Fibroblast of lung (primary cell): ENCODE measurements at places on chromosomes 1 and 21. TPM values are rescaled to one million over a fixed set of nuclear protein-coding genes. Genes with fewer than 3 reads are reported as not detected.

- no peaks in the 10 kb centered on the region for H3K4me1 ChIP-seq
- peak; percentile 5 for DNase-seq
- H3K4me3 ChIP-seq, result no peak overlapping the region
- H3K27ac ChIP-seq, result no peak overlapping the region
- peaks cover 2% of the 10 kb centered on the region for H3K27me3 ChIP-seq
These were observed 62.8 kb downstream of the OVGP1 start for GRCh38 chr1:111364690-111365089.

- H3K36me3 ChIP-seq, result no peaks in the 10 kb centered on the region
- no peak overlapping the region for H3K27ac ChIP-seq
- H3K4me1 ChIP-seq, result no peaks in the 10 kb centered on the region
- H3K27me3 ChIP-seq, result peaks cover 3% of the 10 kb centered on the region
- H3K4me3 ChIP-seq, result no peak overlapping the region
These were observed 7.9 kb upstream of the SMYD2 start for GRCh38 chr1:214272964-214273533.

GRCh38 chr21:42568376-42568775, 54.7 kb downstream of the SLC37A1 start:
- H3K4me3 ChIP-seq, result no peak overlapping the region
- no peak for DNase-seq
- H3K4me1 ChIP-seq, result no peaks in the 10 kb centered on the region
- H3K27ac ChIP-seq, result no peak overlapping the region
- H3K36me3 ChIP-seq, result no peaks in the 10 kb centered on the region
- no peaks in the 10 kb centered on the region for H3K27me3 ChIP-seq

GRCh38 chr1:54199151-54199764, 572 bp downstream of the CYB5RL start:
- H3K36me3 ChIP-seq, result peaks cover 2% of the 10 kb centered on the region
- H3K4me3 ChIP-seq, result peak overlapping the region; percentile 68
- H3K4me1 ChIP-seq, result peaks cover 7% of the 10 kb centered on the region
- peak overlapping the region; percentile 65 for H3K27ac ChIP-seq
- DNase-seq, result no peak
- H3K27me3 ChIP-seq, result no peaks in the 10 kb centered on the region

Gene NR1I3
- not detected in 2 replicates for total RNA-seq

Gene KCNH1
- 0.17 and 0.26 TPM in 2 replicates for total RNA-seq

Gene PTPN14
- 34.9 and 56.1 TPM in 2 replicates for total RNA-seq

DNA sequence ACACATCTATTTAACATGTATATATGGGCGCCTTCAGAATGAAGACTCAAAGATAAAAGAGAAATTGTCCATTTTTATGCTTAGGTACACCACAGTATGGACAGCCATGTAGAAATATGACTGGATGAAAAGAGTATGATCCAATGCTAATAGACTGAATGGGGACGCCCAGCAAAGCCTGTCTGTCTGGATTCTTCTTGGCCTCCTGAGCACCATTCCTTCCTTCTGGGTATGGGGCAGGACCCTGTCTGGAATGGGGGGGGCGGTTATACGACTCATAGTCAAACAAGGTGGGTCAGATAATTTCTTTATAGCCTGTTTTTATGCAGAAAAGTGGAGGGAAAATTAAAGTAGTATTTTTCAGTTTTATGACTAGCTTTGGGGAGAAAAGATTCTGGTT, 81.2 kb upstream of the ABCD3 start:
- H3K27me3 ChIP-seq, result peaks cover 11% of the 10 kb centered on the region
- H3K4me1 ChIP-seq, result no peaks in the 10 kb centered on the region
- DNase-seq, result no peak
- H3K27ac ChIP-seq, result no peak overlapping the region

Gene OR2L2
- total RNA-seq, result under 0.01 TPM in 1 of 2 replicates, not detected in the other

GRCh38 chr1:78440381-78440793, 50.4 kb upstream of the PTGFR start:
- H3K4me1 ChIP-seq, result no peaks in the 10 kb centered on the region
- no peak overlapping the region for H3K4me3 ChIP-seq
- no peak for DNase-seq
- no peak overlapping the region for H3K27ac ChIP-seq
- no peaks in the 10 kb centered on the region for H3K36me3 ChIP-seq

- peak; percentile 26 for DNase-seq
- no peak overlapping the region for H3K4me3 ChIP-seq
- H3K27ac ChIP-seq, result no peak overlapping the region
These were observed 85.9 kb downstream of the ADSS2 start for GRCh38 chr1:244365809-244366208.

DNA sequence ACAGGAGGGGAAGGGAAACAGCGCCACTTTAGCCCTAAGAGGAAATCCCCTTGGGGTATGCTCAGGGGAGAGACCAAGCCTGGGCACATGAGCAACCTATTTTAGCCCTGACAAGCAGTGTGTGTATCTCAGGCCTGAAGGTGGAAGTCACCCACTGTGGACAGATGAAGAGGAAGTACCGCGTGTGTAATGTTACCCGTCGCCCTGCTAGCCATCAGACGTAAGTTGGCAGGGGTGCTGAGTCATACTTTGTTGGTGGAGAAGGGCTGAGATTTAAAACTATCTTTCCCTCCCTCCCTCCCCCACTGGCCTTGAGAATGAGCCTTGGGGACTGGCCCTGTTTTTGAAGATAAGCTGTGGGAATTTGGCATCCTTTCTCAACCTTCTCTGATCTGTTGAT, 11.2 kb downstream of the AGO1 start:
- H3K36me3 ChIP-seq, result peaks cover 4% of the 10 kb centered on the region
- no peaks in the 10 kb centered on the region for H3K4me1 ChIP-seq
- no peak overlapping the region for H3K4me3 ChIP-seq

DNA sequence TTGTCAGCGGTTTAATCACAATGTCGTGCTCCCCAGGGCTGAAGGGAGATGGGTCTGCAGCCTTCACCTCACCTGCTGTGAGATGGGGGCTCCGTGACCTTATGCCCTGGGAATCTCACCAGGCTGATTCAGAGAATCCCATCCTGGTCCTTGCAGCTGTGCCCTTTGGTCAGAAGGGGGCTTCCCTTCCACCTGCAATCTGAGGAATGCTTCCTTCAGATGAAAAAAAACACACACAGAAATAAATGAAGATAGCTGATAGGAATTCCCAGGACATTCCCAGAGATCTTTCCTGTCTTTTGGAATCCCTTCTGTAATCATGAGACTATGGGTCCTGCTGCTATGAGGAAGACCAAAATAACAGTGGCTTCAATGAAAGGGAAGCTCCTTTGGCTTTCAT, 127.0 kb upstream of the VAMP3 start:
- no peaks in the 10 kb centered on the region for H3K36me3 ChIP-seq
- H3K27ac ChIP-seq, result peak overlapping the region; percentile 6
- H3K4me3 ChIP-seq, result no peak overlapping the region

GRCh38 chr1:222335586-222335985, 212.3 kb downstream of the HHIPL2 start:
- DNase-seq, result peak; percentile 34
- peaks cover 3% of the 10 kb centered on the region for H3K4me1 ChIP-seq
- no peak overlapping the region for H3K27ac ChIP-seq
- no peaks in the 10 kb centered on the region for H3K27me3 ChIP-seq
- H3K36me3 ChIP-seq, result no peaks in the 10 kb centered on the region
- no peak overlapping the region for H3K4me3 ChIP-seq

DNA sequence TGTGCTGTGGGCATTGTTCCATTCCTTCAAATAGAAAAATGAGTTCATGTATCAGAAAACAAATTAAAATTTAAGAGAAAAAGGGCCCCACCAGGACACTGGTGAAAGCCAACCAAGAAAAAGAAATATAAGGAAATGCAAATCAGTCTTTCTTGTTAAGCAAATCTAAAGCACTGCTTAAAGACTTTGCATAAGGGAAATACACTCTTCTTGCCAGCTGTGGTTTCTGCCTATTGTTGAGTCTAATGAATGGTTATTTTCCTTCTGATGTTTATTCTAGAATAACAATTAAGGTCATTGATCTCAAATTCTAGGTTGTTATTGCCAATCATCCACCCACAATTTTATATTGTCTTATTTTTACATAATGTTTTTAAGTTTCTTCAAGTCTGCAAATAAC, 158.6 kb upstream of the SNX7 start:
- H3K36me3 ChIP-seq, result no peaks in the 10 kb centered on the region
- H3K27ac ChIP-seq, result no peak overlapping the region
- H3K4me3 ChIP-seq, result no peak overlapping the region
- no peaks in the 10 kb centered on the region for H3K4me1 ChIP-seq
- H3K27me3 ChIP-seq, result no peaks in the 10 kb centered on the region

Gene C1orf94
- total RNA-seq, result under 0.01 and 0.26 TPM in 2 replicates

Gene NENF
- total RNA-seq, result 58.1 and 65.5 TPM in 2 replicates

DNA sequence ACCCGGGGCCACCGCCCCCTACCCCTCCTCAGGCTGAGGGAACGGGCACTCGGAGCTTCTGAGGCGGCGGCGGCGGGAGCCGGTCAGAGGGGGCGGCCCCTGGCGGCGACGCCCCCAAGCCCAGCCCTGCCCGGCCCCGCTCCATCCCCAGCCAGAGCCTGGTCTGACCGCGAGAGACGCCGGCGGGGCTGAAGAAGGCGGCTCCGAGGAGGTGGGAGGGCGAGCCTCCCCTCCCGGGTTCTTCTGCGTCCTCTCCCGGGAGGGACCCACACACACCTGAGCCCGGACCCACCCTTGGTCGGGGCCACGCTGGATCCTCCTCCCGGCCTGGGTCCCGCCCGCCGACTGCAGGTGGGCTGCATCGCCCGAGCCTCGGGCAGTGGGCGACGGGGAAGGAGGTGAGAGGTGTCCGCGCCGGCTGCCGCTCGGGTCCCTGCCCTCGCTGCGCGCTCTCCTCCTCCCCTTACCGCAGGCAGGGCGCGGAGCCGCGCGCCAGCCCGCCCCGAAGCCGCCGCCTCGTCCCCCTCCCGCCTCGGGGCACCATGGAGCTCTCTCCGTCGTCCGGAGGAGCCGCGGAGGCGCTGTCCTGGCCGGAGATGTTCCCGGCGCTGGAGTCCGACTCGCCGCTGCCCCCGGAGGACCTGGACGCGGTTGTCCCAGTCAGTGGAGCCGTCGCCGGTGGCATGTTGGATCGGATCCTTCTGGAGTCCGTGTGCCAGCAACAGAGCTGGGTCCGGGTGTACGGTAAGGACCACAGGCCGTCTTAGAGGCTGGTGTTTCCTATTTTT, at the start of gene RASAL2:
TSS of gene RASAL2 (plus strand) at position 154 of the 788 bp plus-strand sequence. CDS start at position 543, 389 bp downstream.
- H3K27me3 ChIP-seq, result no peaks in the 10 kb centered on the region
- peak within 1 kb of the TSS; percentile 88 for H3K27ac ChIP-seq
- no peaks in the 10 kb centered on the region for H3K36me3 ChIP-seq
- peak; percentile 51 for DNase-seq

Gene NBPF10
- 5.1 and 5.4 TPM in 2 replicates for total RNA-seq

DNA sequence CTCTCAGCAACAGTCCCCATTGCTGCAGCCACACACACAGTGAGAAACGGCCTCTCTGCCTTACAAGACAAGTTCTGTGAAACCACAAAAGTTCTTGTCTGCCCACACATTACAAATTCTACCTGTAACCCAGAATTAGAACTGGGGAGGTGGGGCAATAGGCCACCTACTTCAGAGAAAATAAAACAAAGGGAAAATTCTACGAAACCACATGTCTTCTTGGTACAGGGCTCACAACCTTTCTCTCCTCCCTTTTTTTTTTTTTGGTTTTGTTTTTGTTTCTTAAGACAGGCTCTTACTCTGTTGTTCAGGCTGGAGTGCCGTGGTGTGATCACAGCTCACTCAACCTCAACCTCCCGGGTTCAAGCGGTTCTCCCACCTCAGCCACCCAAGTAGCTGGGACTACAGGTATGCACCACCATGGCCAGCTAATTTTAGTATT, 30.2 kb downstream of the LPAR3 start:
- no peak for DNase-seq
- H3K36me3 ChIP-seq, result no peaks in the 10 kb centered on the region
- H3K27ac ChIP-seq, result no peak overlapping the region
- no peaks in the 10 kb centered on the region for H3K4me1 ChIP-seq
- H3K27me3 ChIP-seq, result no peaks in the 10 kb centered on the region

DNA sequence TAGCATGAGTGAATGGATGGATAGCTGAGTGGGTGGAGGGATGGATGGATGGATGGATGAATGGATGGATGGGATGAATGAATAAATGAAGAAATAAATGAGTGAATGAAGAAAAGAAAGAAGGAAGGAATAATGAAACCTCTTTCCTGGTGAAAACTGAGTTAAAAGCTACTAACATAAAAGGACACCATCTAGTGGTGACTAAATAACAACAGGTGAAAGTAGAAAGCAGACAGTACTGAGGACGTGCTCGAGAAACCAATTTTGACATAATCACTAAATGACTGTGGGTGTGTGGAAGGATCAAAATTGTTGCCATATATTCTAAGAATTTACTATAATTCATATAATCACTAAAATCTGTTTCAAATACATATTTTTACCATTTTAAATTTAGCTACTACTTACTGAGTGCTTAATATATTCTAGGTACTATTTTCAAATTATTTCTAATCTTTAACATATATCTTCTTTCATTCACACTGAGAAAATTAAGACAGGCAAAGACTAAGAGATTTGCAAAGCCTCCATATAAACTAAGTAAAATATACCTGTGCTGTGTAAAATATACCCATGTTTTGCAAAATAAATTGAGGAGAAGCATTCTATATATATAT, 522.9 kb downstream of the LRRIQ3 start:
- H3K4me3 ChIP-seq, result no peak overlapping the region
- no peak overlapping the region for H3K27ac ChIP-seq
- no peaks in the 10 kb centered on the region for H3K4me1 ChIP-seq

Gene ATP1A4
- 0.26 TPM in 1 of 2 replicates, not detected in the other for total RNA-seq

DNA sequence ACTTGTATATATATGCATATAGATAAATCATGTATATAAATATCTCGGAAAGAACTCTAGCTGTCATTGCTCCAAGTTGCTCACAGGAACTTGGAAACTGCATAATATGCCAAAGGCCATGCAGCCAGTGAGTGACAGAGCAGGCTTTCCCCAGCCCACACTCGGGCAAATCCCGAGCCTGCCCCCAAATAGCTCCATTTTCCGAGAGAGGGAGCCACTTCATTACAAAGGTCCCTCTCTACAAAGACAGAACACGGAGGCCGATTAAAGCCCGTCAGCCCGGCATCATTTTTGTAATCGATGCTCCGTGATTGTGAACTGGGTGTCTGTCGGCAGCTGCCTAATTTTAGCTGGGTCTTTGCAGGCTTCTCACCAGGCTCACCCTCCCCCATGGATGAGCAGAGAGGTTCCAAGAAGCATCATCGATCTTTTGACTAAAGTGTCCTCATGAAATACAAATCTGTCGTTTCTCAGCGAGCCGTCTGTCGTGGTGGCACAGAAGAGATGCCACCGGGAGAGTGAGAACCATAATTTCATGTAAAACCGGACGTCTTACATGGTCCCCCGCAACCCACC, 663.9 kb downstream of the PTPRU start:
- H3K27me3 ChIP-seq, result no peaks in the 10 kb centered on the region
- H3K4me1 ChIP-seq, result no peaks in the 10 kb centered on the region
- H3K36me3 ChIP-seq, result no peaks in the 10 kb centered on the region
- DNase-seq, result no peak
- H3K27ac ChIP-seq, result no peak overlapping the region

DNA sequence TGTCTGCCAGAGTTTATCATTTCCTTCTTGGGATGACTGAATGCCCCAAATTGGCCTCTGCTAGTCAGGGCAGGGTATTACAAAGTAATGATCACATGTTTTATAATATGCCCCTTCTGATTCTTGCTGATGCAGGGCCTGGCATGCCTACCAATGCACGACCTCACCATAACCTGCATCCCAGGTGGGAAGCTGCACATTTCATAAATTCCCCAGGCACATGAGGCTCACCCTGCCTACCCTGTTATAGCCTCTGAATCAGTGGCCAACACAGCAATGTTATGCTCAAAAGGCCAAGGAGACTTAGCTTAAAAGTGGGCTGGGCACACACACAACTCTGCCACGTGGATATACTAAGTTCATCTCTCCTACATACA, 28.0 kb upstream of the XPR1 start:
- H3K4me1 ChIP-seq, result no peaks in the 10 kb centered on the region
- no peaks in the 10 kb centered on the region for H3K36me3 ChIP-seq
- H3K27me3 ChIP-seq, result no peaks in the 10 kb centered on the region
- no peak overlapping the region for H3K4me3 ChIP-seq
- DNase-seq, result no peak
